ENCODE measurements at places on chromosomes 7 and 10.

GRCh38 chr10:52855546-52856325, 83.2 kb upstream of the MBL2 start:
- DNase-seq: no peak

DNA sequence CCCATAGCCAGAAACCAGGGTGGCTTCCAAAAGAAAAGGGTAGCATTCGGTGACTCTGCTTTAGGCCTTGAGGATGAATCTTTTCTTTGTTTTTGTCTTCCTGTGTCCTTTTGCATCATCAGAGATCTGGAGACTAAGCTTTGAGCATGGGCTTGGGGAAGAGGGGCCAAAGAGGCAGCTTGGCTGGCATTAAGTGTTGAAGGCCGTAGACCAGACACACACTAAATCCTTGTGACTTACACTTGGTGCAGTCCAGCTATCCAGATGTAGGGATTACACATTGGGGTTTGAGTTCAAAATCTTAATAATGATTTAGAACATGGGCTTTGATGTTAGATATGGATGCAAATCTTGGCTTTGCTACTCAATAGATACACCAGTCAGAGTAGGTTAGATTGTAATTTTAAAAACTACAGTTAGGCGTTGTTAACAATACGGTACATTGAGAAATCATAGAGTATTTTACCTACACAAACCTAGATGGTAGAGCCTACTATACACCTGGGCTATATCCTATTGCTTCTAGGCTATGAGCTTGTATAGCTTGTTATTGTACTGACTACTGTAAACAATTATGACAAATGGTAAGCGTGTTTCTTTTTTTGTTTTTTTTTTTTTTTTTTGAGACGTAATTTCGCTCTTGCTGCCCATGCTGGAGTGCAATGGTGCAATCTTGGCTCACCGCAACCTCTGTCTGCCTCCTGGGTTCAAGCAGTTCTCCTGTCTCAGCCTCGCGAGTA, 3.5 kb downstream of the SEPTIN7 start:
- DNase-seq: no peak

DNA sequence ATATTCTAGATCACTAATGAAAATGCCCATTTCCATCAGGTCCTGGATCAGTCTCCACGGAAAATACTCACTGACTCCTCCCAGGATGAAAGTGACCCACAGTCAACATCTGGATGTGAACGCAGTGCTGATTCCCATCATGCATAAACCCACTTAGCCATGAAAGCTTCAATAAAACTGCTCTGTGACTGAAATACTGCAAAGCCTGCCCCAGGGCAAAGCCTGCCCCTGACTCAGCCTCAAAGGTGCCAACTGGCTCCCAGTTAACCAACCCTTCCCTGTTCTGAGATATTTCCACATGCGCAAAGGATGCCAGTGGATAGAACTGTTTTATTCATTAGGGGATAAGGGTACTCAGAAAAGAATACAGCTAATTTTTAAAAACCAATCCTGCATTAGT, 24.0 kb downstream of the OSBPL3 start:
- no peak for DNase-seq

GRCh38 chr7:2383543-2384274, 19.7 kb upstream of the CHST12 start:
- no peak for DNase-seq

DNA sequence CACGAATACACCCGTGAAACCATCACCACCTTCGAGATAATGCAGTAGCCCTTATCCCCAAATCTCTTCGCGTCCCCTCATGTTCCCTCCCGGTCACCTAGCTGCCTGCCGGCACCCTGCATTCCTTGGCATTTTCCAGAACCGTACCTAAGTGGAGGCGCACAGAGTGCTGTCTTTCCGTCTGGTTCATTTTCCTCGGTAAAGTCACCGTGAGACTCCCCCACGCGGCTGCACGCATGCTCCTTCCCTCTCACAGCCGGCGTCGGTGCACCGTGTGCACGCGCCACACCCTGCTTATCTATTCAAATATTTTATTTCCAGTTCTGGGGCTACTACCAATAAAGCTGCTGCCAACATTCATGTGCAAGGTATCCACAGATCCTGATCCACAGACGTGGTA, 65.5 kb upstream of the NKX6-2 start:
- DNase-seq: no peak

GRCh38 chr7:2109936-2110609, 122.7 kb downstream of the MAD1L1 start:
- DNase-seq: peak; percentile 53

DNA sequence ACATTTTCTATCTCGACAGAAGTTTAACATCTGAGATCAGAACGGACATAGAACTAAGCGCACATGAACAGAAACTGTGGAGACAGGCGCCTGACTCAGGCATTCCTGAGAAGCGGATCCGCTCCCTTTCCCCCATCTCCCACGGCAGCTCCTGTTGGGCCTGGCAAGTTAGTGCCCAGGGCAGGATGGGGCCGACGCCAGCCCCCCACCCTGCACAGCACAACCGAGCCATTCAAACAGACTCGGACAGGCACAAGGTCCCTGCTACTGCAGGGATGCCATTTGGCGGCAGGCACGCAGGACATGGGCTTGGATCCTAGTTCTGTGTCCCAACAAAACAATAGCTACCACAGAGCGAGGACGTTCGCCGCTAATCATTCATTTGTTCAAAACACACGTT, 271.8 kb downstream of the USP6NL start:
- DNase-seq: no peak

GRCh38 chr10:128885573-128886555, 581.2 kb upstream of the MGMT start:
- no peak for DNase-seq

DNA sequence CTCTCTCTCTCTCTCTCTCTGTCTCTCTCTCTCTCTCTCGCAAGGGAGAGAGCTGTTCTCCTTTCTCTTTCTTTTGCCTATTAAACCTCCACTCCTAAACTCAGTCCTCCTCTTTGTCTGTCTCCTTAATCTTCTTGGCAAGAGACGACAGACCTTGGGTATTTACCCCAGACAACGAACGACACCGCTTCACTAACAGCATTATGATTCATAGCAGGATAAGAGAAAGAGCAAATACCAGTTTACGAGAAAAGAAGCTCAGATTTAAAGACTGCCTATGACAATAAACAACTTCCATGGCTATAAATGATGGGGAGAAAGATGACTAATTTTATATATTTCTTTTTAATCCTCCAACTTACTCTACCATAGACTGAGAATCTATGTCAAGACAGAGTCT, 1396.5 kb upstream of the CELF2 start:
- no peak for DNase-seq
